T-helper 2 cell (primary cell): ENCODE measurements at places on chromosomes 7 and 10.

DNA sequence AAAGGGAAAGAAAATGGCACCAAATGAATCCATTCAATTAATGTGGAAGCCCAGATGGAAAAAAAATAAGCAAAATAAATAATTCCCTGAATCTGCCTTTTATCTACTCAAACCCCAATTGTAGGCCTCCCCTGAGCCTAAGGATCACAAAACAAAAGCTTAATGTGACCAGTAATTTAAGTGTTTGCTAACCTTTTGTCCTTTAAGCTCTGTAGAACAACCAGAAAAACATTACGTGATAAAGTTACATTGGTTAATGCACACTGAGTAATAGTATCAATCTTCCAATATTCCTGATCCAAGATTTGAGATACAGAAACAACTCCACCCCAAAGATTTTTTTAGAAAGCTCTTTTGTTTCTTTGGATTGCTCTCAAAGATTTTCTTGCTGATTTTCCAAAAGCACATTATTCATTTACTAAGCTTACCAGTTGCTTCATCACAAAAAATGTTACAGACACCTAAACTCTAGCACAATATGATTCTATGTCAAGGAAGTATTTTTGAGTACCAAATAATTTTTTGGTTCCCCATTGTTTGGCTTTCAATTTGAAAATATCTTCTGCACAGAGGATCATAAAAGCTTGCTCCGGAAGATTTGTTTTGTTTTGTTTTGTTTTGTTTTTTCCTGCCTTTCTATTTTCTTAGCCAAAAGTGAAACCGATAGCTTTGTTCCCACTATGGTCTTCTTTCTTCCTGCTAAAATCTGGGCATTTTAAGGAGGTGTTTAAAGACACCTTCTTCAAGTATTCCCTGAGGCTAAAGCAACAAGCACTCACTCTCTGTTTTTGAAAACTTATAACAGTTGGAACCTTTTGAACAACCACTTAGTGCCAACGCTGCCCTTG, 54.2 kb downstream of the TRIL start:
- DNase-seq: no peak

- DNase-seq: no peak
Observed at GRCh38 chr10:36540611-36541010, 584.8 kb upstream of the ANKRD30A start.

DNA sequence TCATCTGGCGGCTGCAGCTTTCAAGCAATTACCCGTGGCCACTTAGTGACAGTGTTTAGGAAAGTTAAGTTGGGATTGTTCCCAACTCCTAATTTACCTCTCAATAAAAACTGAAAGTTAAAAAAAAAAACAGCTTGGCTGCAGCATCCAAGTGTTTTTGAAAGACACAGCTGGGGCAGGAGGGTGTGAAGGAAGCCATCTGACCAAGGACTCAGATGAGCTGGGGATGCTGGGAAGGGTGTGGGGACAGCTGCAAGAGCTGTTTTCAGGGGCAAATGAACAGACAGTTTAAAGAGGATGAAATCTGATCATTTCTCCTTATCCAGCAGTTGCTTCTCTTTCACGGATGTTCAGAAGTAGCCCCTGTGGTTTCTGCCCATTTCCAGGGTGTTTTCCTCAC, 129.2 kb upstream of the CDCA7L start:
- no peak for DNase-seq

GRCh38 chr7:22550514-22551030, 50.6 kb upstream of the STEAP1B start:
- no peak for DNase-seq

DNA sequence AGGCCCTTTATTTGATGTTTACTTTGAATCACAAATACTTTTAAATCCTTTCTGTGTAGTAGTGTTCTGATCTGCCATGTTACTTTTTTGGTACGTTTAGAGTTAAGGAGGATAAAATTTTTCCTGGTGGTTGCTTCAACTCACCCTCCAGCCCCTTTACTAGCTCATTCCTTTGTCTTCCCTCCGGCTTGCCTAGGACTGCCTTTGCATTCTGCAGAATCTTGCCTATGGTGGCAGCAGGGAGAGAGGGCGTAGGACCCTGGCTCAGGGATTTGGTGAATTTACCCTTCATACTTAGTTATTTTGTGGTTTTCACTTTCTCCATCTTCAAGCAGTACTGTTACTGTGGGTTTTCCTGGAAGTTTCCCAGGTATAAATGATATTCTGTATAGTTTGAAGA, 833.5 kb downstream of the XPNPEP1 start:
- DNase-seq: no peak

DNA sequence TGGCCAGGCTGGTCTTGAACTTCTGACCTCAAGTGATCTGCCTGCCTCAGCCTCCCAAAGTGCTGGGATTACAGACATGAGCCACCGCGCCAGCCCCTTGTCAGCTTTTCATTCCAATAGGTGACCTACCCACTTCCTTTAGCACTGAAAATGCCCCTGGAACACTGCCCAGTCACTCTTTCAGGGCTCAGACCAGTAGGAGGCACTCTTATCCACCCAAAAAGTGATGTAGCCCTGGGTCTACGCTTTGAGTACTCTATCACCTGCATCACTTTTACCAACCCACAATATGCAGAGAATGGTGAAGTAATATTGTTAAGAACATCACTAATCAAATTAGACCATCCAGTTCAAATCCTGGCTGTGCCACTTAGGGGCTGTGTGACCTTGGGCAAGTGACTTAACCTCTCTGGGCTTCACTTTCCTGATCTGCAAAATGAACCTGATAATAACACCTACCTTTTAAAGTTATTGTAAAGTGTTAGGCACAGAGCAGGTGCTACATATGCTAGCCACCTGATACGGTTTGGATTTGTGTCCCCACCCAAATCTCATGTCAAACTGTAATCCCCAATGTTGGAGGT, 5.2 kb downstream of the CALN1 start:
- no peak for DNase-seq

DNA sequence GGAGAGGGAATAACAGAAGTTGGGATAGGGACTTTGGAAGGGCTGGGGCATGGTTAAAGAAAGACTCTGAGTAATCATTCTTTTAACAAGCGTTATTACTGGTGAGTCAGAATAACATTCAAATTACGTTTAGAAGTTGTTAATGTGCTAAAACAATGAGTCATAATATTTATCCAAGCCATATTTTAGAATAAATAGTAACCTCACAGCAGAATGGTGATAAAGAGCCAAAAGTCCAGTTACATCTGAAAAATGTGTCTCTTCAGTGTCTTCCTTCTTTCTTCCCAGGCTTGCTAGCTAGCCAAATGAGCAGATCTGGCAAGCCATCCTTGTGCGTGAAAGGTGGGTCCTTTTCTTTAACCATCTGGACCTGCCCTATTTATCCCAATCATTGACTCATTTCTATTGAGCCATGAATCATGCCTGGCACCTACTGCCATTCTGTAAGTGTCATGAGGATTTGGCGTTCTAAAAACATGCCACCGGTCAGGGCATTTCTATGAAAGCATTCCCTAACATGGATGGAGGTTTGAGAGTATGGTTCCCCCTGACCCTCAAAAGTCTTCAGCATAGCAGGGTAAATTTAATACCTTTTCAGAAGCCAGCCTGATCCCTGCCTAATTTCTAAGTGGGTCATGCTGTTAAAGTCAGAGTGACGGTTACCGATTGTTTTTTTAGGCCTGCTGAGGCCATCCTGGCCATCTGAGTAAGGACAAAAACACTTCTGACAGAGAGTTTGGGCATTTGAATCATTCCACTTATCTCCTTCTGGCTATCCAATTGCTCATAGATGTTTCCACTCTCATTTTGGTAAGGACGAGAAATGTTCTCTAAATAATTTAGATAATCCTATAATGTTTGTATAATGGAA, 26.9 kb downstream of the MYPN start:
- no peak for DNase-seq

- no peak for DNase-seq
Observed at GRCh38 chr7:77327067-77327931, 88.8 kb downstream of the GSAP start.

DNA sequence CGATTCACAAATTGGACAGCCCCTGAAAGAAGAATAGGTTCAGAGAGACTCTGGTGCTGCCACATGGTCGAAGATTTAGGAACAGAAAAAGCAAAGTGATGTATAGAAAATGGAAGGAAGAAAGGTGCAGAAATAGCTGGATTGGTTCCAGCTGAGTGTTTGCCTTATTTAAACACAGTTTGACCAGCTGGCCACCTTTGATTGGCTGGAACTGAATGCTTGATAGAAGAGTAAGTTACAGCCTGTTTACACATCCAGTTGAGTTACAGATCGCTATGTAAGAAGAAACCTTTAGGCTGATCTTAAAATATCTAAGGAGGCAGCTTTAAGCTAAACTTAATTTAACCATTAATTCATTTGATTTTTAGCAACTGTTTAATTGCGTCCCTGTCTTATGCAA, 40.3 kb upstream of the KAT6B start:
- DNase-seq: no peak

DNA sequence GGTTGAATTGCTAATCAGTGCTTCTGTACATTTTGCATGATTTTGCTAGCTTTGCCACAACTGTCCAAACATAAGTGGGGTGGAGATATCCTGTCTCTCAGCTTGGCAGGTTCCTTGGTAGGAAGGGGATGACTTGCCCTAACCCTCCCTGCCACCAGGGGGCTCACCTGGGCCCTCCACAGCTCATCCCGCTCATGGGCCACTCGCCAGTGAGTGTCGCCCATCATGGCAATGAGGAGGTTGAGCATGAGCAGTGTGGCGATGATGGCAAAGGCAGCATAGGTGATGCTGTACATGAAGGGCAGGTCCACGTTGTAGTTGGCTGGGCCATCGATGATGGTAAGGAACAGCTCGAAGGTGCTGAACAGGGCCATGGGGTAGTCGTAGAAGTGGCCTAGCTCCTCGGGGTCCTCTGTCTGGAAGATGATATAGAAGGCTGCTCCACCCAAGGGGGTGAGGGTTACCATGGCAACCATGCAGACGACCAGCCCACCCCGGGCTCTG, 12.2 kb downstream of the TRPV6 start:
- no peak for DNase-seq

DNA sequence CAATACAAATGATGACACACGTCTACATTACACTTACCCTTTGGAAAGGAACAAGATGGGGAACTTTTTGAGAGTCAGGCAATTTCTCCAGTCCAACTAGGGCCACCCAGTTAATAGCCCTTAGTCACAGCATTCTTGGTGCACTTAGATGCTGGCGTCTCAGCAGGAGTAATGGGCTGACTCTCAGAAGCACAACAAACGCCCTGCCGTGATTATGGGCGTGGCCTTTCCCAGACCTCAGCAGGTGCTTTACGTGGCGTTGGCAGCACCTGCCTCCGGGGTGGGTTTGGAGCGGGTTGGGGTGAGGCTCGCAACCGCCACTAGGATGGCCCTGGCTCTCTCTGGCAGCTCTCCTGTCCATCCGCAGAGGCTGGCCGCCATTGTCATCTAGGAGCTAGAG, 147.6 kb upstream of the SHH start:
- no peak for DNase-seq

DNA sequence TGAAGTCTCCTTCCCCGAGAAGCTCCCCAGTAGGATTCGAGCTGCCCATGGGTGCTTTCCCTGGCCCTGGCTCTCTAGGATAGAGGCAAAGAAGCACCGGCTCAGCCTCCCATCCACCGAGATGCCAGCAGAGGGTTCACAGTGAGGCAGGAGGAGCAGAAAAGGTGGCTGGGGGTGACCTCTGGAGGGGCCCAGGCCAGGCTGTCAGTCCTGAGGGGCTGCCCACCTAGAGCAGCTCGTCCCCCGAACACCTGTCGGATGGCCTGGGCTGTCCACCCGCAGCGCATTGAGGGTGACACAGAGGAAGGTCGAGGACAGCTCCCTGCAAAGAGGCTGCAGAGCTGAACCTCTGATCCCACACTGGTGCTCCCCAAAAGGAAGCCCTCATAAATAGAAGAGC, 167.2 kb upstream of the PPP2R2D start:
- DNase-seq: no peak

DNA sequence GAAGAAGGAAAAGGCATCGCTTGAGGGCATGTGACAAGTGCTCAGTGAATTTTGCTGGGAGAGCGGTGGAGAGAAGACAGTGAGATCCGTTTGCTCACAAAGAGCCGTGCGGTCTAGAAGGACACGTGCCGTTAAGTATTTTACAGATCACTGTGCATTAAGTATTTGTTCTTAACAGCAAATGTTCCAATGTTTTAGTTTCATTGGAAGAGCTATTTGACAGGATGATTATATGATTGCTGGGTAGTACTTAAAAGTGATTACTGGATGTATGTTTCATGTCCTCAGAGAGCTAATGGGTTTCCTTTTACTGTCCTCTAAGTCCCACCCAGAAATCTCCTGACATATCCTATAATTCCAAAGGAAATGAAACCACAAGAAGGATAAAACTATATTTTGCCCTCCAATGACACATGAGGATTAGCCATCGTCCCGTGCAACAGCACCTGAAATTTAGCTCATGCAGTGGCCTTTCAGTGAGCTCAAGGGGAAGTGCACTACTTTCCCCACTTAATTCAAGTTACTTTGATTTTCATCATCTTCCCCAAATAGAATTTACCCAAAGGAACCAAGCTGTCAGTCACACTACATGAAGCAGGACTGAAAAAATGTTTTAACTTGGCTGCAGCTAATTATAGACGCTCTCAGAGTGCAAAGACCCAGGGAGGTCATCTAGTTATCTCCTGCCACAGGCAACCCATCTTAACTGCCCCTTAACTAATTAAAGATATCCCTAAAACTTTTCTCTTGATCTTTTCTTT, 80.3 kb downstream of the KLF6 start:
- no peak for DNase-seq

DNA sequence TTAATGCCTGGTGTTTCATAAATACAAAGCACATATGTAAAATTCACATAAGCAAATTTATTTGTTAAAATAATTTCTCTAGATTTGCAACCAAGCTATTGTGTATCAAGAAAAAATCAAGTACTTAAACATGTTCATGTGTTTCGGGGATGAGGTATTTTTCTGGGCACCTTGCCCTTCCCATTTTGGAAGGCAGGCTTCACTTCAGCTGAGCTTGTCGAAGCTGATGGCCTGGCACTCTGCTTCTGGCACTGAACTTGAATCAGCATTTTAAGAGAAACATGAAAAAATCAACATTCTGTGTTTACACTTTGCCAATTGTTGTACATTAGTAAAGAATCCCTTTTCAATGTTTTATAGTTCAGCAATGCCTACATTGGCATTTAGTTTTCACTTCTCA, 179.1 kb upstream of the STEAP4 start:
- DNase-seq: no peak
